RPMI7951 (cell line): ENCODE measurements at places on chromosomes 7 and 10. TPM values are rescaled to one million over a fixed set of nuclear protein-coding genes. Genes with fewer than 3 reads are reported as not detected.

DNA sequence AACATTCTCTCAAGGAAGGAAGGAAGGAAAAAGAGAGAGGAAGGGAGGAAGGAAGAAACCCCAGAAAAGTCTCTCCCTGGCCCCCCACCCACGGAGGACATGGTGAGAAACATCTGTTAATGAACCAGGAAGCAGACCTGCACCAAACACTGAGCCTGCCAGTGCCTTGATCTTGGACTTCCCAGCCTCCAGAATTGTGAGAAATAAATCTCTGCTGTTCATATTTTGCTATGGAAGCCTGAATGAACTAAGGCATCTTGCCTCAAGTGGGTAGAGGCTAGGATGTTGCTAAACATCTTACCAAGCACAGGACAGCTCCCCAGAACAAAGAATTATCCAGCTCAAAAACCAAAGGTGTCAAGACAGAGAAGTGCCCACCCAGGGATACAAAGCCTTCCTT lies 19.1 kb downstream of the LRRC20 start:
- DNase-seq: no peak

DNA sequence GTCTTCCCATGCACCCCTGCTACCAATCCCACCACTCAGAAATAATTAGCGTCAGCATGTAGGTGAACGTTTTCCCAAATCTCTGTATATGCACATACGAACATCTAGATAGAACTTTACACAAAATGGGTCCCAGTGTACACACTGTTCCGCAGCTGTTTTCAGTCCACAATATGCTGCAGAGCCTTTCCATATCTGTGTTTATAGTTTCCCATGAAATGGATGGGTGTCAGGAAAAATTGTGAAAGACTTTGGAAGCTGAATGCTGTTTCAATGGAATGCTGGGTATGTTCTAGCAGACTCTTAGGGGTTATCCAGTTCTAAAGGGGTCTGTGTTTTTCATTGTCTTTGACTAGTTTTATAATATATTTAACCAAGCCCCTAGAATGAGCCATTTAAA lies 13.8 kb downstream of the GRK5 start:
- DNase-seq: no peak

DNA sequence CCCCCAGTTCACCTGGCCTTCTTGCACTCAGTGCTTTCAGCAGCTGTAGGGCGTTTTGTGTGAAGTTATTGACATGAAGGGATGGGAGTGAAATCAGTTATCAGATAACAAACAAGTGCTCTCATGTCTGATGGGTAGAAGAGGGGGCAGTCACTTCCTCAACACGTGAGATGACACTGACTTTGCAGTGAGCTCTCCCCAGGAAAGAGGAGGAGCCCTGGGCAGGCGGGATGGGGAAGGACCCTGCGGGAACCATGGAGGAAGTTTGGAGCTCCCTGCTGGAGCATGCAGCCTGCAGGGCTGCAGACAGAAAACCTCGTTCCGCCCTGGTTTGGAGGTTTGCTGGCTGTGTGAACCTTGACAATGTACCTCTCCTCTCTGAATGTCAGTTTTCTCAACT lies 38.7 kb downstream of the GPR26 start:
- DNase-seq: no peak

DNA sequence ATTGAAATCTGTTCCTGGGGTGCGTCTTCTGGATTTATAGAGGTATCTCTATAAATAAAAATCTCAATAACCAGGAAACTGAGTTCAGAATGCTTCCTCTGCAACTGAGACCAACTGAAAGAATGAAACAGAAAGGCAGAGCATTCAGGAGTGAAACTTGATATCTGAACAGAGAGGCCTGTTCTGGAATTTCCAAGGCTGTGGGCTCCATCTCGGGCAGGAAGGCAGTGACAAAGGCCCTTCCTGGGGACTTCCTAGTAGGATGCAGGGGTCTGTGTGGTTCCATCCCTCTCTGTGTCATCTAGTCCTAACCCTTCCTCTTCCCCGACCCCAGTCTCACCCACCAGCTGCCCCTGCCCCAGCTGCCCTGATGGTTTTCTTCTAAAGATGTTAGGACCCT lies 52.0 kb downstream of the JCAD start:
- DNase-seq: no peak

GRCh38 chr10:93245779-93246178 lies 172.1 kb downstream of the CYP26A1 start:
- peak; percentile 28 for DNase-seq

POP7 gene
- total RNA-seq: 79.5 and 91.4 TPM in 2 replicates

- no peak for DNase-seq
These were observed 83.6 kb downstream of the PPP1R3C start for GRCh38 chr10:91549262-91549661.

DNA sequence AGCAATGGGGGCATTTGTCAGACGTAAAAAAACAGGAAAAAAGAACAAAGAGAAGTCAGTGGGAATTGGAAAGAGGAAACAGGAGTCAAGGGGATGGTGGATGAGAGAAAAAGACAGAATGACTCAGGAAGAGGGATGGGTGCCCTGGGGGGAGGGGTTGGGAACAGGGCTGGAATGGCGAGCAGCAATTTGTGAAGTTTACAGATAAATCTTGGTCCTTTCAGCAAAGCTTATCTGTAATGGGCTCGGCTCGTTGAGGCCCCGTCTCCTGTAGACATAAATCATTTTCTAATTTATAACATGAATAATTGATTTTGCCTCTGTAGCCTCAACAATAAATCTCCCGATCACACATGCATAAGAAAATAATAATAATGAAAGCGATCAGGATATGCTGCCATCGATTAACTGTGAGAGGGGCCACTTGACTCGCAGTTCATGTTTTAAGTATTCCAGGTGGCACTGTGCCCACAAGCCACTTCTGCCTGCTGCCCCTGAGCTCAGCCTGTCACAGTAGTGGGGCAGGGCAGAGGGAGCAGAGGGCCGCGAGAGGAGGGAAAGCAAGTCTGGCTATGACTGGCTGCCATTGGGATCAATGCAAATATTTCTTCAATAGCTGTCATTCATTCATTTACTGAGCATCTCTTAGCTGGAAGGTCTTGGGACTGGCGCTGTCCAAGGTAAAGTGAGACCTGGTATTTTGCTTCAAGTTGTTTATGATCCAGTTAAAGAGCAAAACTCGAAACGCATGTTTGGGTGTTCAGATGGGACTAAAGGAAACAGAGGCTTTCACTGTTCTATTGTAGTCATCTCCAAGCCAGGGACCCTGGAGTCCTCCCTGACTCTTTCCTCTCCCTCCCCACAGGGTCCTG lies 47.4 kb upstream of the R3HCC1L start:
- no peak for DNase-seq

DNA sequence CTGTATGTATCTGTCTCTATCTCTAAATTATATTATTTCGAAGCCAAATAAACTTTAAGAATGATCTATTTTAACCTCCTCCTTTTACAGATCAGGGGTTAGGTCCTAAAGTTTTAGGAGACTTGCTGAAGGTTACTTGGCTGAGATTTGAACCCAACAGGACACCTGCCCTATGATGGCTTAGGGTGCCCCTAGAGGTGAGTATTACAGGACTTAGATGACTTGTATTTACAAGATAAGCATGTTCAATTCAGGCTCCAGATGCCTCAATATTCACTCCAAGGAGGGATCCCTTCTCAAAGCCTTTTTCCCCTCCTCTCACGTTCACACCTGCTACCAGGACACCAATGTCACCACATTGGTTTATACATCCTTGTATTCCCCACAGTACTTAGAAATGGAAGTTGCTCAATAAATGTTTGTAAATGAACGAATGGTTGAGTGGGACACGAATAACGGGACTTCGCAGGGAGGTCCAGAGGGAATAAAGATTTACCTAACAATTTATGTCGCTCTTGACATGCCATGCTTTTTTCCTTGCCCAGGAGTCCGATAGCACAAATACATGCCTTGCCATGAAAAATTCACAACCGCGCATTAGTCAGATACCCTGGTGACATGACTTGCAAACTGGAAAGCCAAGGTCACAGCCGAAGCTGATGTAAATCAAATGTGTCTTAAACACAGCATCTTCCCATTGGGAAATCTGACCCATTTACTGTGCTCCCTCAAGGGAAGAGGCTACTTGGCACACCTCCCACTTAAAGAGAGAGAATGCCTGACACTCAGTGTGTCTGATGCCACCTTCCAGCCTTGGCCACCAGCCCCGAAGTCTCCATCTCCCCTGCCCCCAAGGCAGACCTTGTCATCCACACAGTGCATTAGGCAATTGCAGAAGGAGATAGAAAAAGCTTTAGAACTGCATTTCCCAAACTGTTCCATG lies 872.2 kb upstream of the AUTS2 start:
- peak; percentile 15 for DNase-seq

DNA sequence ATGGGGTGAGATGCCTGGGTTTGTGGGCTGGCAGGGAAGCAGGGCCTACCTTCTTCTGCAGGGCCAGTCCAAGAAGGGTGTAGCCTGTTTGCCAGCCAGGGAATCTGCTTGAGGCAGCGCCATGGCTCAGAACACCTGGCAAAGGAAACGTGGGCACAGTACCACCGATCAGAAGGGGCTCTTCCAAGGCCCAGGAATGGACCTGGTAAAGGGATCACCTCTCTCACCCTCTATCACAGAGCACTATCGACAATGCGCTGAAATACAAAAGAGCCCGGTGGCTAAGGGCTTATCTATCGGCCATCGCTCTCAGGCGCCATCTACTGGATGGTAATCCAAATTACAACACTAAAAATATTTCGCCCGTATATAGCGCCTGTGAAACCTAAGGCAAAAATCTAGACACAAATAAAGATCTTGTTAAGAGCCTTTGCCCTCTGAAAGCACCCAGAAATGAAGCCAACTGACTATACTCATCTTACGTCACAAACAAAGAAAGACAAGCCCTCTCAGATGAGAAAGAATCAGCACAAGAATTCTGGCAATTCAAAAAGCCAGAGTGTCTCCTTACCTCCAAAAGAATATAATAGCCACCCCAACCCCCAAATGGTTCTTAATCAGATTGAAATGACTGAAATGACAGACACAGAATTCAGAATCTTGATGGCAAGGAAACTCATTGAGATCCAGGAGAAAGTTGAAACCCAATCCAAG lies 217.8 kb upstream of the HPS1 start:
- DNase-seq: peak; percentile 0

DNA sequence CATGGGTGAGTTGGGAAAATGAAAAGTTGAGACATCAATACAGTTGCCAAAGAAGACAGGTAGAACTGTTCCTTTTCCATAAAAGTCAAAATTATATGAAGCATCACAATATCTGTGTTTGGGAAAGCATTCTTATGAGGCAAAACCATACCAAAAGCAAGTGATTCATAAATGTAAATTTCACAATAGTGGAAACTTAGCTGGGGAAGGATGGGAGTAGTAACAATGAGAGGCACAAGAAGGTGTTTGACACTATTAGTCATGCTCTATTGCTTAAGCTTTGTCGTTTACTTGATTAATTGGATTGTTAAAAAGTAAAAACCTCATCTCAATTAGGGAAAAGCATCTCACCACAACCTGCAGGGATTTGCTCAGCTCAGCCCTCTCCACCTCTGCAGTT lies 240.2 kb downstream of the C7orf25 start:
- DNase-seq: peak; percentile 57

DNA sequence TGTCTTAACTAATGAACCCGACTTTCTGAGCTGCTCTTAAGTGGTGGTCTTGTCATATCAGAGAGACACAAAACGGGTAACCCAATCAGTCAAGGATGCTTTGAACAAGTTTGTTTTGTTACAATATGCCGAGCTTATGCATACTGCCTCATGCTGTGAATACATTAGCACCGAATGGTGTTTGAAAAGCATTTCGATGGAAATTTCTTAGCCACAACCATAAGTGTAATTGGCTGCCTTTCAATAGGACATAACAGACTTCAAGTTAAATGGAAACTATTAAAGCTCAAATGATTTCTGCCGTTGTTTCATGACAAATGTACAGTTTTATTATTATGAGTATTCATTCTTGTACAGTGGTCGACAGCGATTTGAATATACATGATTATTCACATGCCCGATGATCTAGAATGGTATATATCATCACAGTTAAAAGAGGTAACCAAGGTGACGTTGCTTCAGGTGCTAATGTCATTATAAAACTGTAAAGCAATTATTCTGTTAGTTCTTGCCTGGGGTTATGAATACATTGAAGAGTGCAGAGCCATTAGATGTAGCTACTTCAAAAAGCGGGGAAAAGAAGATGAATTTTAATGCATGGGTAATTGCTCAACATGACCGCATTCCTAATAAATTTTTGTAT lies 118.8 kb downstream of the EBF3 start:
- DNase-seq: no peak

SLC26A5 gene
- total RNA-seq: not detected in 2 replicates

DNA sequence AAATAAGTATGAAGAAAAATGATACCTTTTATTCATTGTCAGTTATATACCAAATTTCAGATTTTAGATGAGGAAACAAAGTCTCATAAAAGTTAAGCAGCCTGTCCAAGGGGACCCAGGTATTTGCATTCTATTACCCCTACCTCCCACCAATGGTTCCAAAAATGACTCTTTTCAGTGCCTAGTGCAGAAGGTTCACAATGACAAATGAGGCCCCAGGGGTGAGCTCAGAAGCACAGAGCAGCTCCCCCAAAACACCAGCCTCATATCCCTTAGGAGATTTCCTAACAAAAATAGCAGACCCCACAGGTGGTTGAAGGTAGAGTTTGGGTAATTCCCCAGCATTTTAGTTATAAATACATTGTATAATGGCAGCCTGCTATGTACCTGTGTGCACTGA lies 168.6 kb downstream of the REEP3 start:
- DNase-seq: no peak

CDK1 gene
- total RNA-seq: 275 and 290 TPM in 2 replicates

DNA sequence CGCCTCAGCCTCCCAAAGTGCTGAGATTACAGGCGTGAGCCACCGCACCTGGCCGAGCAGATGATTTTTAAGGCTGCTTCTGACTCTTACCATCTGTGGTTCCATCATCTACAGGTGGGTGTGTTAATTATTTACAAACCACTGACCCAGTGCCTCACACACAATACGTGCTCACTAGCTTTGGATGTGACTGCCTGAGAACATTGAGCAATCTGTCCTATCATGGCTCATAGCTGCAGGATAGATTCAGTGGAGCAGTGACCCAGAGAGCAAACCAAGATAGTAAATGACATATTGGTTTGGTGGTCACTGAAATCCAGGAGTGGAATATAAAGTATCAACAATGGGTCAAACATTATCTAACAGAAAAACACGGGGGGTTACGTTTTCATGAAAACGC lies 24.1 kb downstream of the GPAM start:
- DNase-seq: no peak

GRCh38 chr7:748446-748845 lies 21.4 kb upstream of the PRKAR1B start:
- DNase-seq: no peak

IFIT5 gene
- 20.8 and 28.7 TPM in 2 replicates for total RNA-seq

- no peak for DNase-seq
These were observed 166.6 kb upstream of the MKLN1 start for GRCh38 chr7:131161103-131161502.

DNA sequence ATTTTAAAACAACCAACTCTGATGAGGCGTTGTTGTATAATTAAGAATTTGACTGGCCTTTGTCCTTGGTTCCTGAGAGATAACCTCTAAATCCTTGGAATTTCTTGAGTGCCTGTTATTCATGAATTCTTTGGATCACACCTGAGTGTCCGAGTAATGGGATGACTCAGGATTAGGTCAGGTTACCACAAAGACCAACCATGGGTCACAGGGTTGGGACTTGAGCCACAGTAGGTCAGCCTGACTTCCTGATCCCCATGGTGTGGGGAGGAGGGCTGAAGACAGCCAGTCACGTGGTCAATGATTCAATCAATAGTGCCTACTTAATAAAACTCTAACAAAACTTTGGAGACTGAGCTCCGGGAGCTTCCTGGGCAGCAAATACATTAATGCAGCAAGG lies 192.5 kb downstream of the GFRA1 start:
- DNase-seq: peak; percentile 5

- no peak for DNase-seq
These were observed 81.9 kb downstream of the CNOT4 start for GRCh38 chr7:135428011-135428410.
